ENCODE measurements at places on chromosomes 16 and 17.

DNA sequence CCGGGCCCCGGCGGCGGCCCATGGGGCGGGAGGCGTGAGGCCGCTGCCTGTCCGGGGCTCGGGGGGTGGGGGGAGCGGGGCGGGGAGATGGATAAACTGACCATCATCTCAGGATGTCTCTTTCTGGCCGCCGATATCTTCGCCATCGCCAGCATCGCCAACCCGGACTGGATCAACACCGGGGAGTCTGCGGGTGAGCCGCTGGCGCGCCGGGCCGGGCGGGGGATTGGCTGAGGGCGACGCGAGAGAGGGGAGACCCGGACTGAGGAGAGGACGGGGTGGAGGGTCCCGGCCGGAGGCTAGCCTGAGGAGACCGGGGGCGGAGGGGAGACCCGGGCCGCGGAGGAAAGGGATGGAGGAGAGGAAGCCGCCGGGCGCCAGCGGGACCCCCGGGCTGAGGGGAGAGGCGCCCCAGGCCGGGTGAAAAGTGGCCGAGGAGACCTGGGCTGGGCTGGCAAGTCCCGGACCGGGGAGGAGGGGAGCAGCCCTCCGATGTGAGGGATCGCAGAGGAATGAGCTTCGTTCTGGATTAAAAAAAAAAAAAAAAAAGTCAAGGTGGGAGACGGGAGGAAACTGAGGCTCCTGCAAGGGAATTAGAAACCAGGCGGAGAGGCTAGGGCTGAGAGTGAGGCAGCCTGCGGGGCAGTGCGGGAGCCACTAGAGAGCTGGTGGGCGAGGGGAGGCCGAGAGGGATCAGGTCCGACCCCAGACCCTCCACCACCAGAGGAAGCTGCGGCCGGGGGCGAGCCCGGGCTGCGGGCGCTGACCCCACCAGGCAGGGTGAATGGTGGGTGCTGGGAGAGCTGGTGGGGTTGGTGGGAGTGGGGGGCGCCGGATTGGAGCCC, 526 bp downstream of the MOSMO start:
- DNase-seq: no peak

DNA sequence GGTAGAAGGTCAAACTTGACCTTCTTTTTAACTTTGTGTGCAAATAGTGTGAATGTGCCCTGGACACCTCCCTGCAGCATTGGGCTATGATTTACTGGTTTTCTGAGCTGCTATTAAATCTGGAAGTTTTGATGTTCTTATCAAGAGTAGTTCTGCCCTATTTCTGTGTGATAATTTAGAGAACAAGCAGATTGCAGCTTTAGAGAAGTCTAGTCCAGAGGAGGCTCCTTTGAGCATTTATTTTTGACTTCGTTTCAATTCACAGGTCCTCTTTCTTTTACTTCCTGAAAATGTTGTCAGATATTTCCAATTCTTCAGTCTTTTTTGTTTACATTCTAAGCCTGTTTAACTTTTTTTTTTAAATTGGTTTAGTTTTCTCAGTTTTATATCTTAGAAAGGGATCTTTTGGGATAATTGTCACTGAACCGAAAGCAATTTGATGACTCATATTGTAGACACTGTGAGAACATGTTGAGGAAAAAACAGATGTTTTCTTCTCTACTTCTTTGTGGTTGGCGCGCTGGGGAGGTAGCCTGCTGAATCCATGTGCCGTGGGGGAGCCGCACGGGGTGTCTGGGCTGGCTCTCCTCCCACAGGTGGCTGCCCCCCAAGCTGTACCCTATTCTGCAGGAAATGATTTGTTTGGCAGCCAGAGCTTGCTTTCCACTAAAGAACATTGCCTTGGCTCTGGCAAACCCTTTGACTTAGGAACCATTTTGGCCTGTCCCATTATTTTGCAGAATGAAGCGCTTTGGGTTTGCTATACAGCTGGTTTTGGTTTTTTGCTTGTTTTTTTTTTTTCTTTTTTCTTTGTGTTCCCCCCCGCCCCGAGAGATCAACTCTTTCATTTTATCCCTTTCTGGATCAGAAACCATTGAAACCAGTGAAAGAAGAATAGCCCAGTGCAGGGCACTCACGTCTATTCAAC, 53.4 kb downstream of the MFSD11 start:
- peak; percentile 28 for DNase-seq

DNA sequence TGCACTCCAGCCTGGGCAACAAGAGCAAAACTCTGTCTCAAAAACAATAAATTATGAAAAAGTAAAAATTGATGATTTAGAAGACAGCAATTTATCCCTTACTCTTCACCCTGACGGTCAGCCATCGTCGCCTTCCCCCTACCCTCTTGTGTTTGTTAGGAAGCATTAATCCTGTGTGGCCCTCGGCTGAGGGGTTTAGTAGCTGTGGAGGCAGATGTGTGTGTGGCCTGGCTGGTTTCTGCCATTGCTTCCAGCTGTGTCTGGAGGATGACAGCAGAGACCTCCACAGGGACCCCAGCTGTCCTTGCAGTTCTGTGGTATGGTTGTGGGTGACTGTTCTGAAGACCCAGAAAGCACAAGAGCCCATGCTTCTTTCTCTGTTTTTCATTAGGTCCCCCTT, 25.9 kb downstream of the DBNDD1 start:
- DNase-seq: no peak

DNA sequence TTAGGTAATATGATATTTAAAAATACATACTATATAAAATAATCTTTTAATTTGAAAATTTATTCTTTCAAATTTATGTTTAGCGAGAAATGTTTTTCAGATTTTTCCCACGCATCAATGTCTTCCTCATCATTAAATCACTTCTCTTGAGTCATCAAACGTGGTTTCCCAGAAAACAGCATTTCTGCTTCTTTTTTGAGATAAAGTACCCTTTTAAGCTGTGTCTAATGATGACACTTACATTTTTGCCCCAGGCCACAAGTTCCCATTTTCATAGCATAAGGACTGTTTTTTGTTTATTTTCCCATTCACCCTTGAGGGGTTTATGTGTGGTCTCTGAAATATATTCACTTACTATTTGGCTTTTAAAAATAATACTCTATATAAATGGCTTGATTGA, 139.0 kb upstream of the HS3ST3A1 start:
- DNase-seq: no peak

GRCh38 chr16:88731699-88732098, 25.4 kb downstream of the CTU2 start:
- no peak for DNase-seq

GRCh38 chr16:1918351-1919326, at the start of gene HS3ST6:
Gene HS3ST6, minus strand, starts transcription at chr16:1918415. Its CDS starts 92 bp downstream, at chr16:1918323.
- DNase-seq: no peak

GRCh38 chr16:62294213-62294972, 258.2 kb upstream of the CDH8 start:
- DNase-seq: no peak

DNA sequence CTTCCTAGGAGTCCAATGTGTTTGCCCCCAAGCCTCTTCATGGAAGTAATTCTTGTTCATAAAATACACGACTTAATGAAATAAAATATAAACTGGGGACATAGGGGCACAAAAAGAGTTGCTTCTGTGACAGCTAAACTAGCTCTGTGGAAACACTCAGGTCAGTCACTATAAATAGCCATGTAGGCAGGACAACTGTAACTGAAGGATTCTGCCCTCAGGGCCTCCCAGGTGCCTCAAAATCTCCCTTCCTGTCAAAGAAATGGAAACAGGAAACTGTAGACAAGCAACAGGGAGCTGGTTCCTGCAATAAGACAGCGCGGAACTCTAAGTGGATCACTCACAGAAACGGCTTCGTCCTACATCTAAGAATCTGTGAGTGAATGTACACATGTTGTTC, 178.1 kb upstream of the ZFHX3 start:
- no peak for DNase-seq

DNA sequence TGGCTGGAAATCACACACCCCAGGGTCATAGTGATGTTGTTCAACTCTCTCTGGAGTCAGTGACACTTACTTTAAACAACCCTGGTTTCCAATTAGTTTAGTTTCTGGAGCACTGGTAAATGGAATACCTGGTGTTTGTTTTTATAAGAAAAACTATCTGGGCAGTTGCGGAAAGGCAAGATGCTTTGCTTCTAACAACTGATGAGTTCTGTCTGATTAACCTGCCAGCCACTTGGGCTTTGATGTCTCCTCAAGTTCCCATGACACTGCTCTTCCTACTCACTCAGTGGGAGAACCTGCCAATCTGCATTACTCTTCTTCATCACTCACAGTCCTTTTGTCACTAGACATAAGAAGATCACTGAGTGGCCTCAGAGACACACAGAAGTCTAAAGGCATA, 78.7 kb upstream of the MTMR4 start:
- no peak for DNase-seq

GRCh38 chr16:3131755-3132377, 3.0 kb upstream of the ZNF213 start:
- DNase-seq: no peak

DNA sequence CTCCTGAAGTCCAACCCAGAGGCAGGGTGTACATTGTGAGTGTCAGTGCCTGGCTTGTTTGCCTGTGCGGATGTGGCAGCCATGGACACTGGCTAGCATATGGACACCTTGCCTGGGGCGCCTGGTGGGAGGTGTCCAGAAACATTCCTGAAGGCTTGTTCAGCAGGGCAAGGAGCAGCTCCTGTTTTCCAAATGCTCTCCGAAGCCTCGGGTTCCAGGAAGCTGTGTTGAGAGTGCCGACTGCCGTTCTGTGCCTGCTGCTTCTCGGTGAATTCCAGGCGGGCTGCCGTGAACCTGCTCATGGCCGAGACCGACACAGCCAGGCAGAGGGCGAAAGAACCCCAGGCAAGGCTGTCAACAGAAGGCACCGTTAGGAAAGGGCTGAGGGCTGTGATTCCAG, 10.9 kb upstream of the DHRS7C start:
- DNase-seq: no peak

DNA sequence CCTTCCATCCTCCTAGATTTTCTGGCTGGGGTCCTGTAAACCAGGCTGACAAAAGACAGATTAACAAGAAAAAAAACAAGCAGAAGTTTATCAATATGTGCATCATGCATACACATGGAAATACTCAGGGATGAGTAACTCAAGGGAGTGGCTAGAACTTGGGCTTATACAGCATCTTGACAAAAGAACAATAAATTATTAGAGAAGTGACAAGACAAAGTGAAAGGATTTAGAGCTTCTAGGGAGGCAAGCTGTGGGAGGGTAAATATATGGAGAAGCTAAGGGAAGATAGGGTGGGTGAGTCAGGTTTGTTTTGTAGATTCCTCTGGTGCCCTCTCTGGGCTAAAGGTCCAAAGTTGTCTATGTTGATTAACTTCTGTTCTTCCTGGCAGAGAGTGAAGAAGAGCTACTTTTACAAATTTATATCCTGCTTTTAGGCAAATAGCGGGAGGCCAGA, 48.0 kb upstream of the NDRG4 start:
- peak; percentile 65 for DNase-seq

- no peak for DNase-seq
These were observed 17.3 kb downstream of the RFFL start for GRCh38 chr17:35046245-35046644.

DNA sequence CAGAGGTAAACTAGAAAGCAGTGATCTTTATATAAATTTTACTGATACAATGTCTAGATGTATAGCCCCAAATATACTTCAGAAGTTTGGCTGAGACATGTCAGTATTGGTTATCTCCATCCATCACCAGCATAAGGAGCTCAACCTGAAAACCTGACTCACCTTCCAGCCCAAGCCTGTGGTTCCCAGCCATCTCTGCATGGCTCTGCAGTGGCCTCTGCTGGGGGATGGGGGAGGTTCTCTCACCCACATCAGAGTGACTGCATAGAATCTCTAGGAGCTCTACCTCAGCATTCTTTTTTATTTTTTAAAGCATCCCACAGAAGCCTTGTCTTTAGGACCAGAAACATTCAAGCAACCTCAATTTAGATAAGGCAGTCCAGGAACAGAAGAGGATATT, 27.3 kb downstream of the USP7 start:
- no peak for DNase-seq

- DNase-seq: no peak
These were observed 16.4 kb downstream of the IGF2BP1 start for GRCh38 chr17:49013311-49014213.

DNA sequence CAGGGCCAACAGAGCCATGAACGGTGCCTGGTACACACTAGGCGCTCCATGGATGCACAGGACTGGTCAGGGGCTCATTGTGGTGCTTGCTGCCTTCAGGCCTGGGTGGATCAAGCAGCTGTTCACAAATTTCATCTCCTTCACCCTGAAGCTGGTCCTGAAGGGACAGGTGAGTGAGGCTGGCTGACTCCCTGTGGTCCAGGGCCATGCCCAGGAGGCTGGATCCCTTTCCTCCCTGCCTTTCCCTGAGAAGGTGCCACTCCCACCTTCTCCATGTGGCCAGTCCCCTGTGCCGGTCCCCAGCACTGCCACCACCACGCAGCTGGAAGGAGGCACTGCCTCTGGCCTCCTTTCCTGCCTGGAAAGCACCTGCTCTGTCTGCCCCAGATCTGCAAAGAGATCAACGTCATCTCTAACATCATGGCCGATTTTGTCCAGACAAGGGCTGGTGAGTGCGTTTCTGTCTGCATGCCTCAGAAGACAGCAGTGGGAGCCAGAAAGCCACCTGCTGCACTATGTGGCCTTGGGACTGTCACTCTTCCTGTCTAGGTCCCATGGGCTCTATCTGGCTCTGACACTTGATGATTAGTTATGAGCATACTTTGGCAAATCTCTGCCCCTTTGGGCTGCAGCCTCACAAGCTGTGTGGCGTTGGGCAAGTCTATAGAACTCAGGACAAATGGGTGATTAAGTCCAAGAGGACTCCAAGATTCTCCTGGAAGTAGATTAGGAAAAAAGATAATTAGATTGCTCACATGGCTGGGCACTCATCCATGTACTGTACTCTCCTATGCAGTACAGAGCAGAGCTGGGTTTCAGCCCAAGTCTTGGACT, 9.4 kb downstream of the CETP start:
- no peak for DNase-seq

Data from HS-5 (cell line).